ENCODE measurements at places on chromosomes 3 and 15. TPM values are rescaled to one million over a fixed set of nuclear protein-coding genes. Genes with fewer than 3 reads are reported as not detected.

DNA sequence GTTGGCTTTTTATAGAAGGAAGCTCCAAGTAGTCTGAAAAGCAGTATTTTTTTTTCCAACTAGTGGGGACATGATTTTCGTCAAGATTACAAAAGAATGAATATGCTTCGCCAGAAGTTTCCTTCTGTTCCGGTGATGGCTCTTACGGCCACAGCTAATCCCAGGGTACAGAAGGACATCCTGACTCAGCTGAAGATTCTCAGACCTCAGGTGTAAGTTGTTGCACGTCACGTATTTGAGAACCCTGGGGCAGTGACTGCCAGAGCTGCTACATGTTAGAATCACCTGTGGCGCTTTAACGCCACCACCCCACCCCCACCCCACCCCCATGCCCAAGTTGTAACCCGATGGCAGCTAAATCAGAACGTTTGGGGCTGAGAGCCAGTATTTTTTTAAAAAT lies 52.2 kb downstream of the BLM start:
- no peak for DNase-seq

DNA sequence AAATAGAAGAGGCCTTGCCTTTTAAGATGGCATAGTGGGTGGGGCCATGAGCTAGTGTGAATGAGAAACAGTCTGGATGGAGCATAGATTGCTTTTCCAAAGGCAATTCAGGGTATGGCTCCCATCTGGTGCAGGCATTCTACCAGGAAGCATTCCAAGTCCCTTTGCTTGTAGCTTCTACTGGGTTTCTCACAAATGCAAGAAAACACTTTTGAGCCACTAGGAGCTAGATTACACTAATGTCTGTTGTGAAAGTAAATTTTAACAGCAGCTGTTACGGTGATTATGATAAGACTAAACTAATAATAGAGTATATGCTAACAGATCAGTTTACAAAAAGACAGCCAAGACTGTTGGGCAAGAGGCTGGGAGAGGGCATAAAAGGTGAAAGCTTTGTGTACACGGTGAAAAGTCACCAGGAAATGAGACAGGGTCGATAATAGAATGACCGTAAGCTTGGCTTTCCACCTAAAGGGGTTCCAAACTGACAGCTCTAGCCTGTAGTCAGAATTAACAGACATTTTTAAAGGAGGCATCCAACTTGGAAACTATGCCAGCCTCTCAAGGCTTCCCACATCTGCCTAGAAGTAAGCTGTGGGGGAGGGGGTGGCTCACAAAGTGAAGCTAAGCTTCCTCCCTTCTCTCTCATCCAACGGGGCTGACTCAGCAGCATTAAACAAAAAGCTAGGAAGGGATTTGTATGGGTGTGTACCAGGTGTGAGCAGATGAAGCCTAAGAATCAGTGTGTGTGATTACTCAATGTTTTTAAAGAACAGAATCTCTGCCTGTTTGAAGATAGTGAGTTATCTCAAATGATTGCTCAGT lies 61.1 kb upstream of the GPD1L start:
- peak; percentile 48 for DNase-seq

- no peak for DNase-seq
Observed at GRCh38 chr15:45174069-45174468, 13.7 kb downstream of the SHF start.

GRCh38 chr15:40471105-40471807 lies 472 bp downstream of the CHST14 start:
- no peak for DNase-seq

DNA sequence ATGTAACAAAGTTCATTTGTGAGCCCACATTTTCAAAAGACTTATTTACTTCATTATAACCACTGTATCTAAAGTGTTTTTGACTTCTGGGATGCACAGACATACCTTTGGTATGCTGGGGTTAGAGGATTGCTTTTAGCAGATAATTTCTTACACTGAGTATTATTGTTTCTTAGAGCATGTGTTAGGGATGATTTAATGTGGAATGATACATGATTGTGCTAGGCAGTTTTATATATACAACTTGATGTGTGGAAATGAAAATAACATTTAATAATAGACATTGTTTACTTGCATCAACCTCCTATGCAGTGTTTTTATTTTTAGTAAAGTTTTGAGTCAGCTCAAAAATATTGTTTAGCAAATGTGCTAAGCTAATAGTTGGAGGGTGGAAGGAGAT lies 3.4 kb downstream of the KIF23 start:
- no peak for DNase-seq

DNA sequence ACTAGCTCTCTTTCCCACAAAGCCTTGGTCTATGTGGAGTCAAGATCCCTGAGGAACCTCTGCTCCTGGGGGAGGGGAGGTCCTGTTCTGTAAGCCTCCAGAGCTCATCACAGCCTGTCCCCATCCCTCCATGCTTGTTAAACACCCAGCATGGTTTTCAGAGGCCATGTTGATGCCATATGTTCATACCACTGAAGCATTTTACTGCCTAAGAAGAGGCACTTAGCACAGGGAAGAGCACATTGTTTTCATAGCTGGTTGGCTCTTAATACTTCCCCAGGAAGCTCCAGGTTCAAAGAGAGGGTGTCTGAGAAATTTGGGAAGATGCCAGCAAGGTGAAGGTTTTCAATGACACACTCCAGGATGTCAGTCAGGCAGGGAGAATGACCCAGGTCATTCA lies 25.6 kb downstream of the CPNE4 start:
- DNase-seq: no peak

- DNase-seq: no peak
Observed at GRCh38 chr3:72391659-72392058, 456.6 kb downstream of the SHQ1 start.

DNA sequence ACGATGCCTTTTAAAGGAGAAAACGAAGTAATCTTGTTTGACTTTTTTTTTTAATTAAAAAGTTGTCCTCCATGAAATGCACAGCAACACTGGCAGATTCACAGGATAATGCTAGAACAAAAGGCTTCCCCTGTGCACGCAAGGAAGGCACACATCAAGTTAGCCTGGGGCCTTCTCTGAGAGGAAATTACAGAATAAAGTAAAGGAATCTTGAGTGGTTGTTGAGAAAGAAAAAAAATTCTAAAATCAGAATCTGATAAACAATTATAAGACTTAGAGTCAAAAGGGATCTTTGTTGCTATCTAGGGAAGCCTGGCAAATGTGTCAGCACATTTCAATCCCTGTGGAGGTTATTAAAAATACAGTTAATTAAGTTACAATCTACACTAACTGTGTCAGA lies 946.0 kb downstream of the IGSF11 start:
- DNase-seq: no peak

- DNase-seq: no peak
Observed at GRCh38 chr15:51135276-51135675, 40.6 kb upstream of the TNFAIP8L3 start.

DNA sequence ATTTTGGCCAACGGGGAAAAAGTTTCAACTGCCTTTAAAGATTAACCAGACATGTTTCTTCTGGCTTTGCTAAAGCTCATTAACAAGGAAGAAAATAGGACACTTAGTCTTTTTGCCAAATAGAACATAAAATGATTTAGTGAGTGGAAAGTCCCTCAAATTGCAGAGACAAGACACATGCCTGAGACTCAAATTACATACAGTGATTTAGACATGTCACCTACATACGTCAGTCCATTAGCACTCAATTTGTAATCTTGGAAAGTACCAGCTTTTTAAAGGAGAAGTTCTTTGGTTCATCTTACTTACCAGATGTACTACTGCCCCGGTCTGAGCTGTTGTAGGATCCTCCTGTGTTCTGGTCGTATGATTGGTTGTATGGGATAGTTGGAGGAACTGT lies 1134.2 kb downstream of the ROBO1 start:
- DNase-seq: no peak

GRCh38 chr15:53346583-53346982 lies 412.9 kb downstream of the WDR72 start:
- DNase-seq: no peak

- DNase-seq: no peak
Observed at GRCh38 chr3:36178018-36178417, 202.3 kb upstream of the STAC start.

DNA sequence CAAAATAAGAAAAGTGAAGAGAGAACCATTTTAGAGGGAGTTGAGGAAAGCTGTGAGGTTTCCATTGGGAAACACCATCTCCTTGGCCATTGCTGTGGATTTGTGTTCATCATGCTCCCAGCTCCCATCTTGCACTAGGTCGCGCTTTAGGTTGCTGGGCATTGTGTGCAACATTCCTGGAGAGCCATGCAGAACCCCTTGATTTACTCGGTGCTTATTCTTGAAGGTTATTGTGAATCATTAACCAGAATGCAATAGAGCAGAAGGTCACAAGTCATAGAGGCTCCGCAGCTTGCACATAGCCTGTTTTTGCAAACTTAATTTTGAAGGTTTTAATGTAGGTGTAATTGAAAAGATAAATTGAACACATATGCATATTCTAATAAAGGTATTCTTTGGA lies 239.2 kb upstream of the IL12A start:
- DNase-seq: no peak

DNA sequence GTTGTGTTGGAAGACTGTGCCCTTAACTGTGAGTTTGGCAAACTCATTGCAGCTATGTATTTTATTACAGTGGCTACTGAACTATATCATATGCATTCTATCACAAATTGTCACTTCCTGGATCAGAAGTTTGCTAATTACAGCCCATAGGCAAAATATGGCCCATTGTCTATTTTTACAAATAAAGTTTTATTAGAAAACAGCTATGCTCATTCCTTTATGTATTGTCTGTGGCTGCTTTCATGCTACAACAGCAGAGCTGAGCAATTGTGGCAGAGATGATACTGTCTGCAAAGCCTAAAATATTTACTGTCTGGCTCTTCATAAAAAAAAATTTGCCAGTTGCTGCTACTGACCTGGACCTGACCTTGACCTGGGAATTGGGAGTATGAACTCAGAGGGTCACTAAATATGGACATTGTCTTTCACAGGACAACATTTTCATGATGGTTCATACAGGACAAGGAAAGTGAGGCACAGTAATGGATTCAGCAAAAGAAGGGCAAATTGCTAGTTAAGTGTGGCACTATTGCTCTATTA lies 316.9 kb downstream of the ZNF621 start:
- no peak for DNase-seq

DNA sequence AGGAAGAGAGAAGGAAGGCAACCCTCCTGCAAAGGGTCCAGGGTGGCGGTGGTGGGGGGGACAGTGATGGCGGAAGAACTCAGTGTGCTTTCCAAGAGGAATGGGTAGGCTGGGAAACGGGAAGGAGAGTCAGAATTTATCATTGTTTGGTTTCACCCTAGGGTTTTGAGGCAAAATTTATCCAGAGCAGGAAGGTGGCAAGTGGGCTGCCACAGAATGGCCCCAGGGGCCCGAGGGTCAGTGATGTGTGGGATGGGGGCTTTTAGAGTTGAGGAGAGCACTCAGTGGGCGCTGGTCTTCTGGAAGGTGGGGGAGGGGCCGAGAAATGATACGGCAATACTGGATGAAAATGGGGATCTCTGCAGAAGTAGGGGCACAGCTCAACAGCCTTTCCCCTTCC lies 581 bp downstream of the FAM131A start:
- no peak for DNase-seq

GRCh38 chr3:9214599-9214998 lies 34.8 kb downstream of the SRGAP3 start:
- DNase-seq: no peak

DNA sequence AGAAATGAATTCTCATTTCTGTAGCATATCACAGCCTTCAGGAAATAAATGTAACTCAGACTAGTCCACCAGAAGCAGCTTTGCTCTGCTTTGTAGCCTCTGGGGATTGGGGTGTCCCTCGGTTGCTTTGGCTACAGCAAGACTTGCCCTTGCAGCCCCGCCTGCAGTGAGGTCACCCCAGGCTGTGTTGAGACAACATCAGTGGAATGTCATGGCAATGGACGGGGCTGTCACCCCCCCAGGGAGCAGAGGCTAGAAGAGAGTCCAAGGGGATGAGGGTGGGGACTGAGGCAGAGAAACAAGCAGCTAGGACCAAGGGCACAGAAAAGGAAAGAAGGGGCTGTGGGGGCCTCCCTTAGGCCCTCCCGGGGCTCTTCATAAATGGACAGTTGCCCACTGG lies 854 bp downstream of the CLEC3B start:
- DNase-seq: peak; percentile 72

GRCh38 chr3:45816544-45816943 lies 20.2 kb upstream of the SLC6A20 start:
- no peak for DNase-seq

DNA sequence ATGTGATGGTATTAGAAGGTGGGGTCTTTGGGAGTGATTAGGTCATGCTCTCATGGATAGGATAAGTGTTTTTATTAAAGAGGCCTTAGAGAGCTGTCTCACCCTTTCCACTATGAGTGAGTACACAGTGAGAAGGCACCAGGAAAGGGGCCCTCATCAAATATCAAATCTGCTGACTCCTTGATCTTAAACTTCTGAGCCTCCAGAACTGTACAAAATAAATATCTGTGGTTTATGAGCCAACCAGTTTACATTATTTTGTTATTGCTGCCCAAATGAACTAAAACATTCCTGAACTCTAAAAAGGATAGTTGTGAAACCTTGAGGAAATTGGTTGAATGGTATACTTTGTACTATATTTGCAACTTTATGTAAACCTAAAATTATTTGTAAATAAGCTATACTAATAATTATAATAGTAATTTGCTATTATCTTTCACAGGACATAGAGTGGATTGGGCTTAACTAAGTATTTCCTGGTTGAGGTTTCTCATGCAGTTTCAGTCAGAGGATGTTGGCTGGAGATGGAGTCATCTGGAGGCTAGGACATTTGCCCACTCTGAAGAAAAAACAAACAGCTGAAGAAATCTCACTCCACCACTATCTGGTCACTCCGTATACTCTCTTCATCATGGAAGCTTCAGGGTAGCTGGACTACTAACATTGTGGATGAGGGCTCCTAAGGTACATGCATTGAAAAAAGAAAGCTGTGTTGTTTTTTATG lies 1068.6 kb upstream of the CADM2 start:
- DNase-seq: no peak

- no peak for DNase-seq
Observed at GRCh38 chr15:65102912-65103311, 12.1 kb downstream of the UBAP1L start.

DNA sequence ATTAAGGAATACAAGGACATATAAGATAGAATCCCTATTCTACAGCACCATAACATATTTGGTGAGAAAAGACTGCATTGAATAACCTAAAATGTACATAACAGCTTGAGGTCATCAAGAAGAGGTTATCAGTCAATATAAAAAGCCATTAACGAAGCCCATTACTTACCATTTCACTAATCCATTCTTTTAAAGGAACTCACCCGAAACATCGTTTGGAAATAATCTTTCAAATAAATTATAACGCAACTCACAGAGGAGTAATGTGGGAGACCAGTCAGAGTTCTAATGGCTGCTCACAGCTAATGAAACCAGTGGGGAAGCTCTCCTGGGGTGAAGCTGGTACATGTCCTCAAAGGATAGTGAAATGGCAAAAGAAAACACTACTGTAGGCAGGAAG lies 188.4 kb downstream of the TBC1D5 start:
- no peak for DNase-seq

RLBP1 gene
- not detected for total RNA-seq

CCRL2 gene
- 6.3 TPM for total RNA-seq

FOXP1 gene
- total RNA-seq: 179 TPM

LXN gene
- total RNA-seq: 18.2 TPM

RASL12 gene
- 32.8 TPM for total RNA-seq

FRMD5 gene
- 0.60 TPM for total RNA-seq

NAALADL2 gene
- total RNA-seq: 59.2 TPM

DLEC1 gene
- 5.6 TPM for total RNA-seq

ALDH1L1 gene
- total RNA-seq: 129 TPM

ANKRD34C gene
- total RNA-seq: not detected

CHAC1 gene
- 9.2 TPM for total RNA-seq

PLXNA1 gene
- total RNA-seq: 43.0 TPM

TP63 gene
- total RNA-seq: 133 TPM

ST3GAL6 gene
- total RNA-seq: 7.8 TPM

FETUB gene
- total RNA-seq: not detected

BFSP2 gene
- total RNA-seq: not detected
